WTC11 (cell line): ENCODE measurements at places on chromosomes 11 and 22. TPM values are rescaled to one million over a fixed set of nuclear protein-coding genes. Genes with fewer than 3 reads are reported as not detected.

DNA sequence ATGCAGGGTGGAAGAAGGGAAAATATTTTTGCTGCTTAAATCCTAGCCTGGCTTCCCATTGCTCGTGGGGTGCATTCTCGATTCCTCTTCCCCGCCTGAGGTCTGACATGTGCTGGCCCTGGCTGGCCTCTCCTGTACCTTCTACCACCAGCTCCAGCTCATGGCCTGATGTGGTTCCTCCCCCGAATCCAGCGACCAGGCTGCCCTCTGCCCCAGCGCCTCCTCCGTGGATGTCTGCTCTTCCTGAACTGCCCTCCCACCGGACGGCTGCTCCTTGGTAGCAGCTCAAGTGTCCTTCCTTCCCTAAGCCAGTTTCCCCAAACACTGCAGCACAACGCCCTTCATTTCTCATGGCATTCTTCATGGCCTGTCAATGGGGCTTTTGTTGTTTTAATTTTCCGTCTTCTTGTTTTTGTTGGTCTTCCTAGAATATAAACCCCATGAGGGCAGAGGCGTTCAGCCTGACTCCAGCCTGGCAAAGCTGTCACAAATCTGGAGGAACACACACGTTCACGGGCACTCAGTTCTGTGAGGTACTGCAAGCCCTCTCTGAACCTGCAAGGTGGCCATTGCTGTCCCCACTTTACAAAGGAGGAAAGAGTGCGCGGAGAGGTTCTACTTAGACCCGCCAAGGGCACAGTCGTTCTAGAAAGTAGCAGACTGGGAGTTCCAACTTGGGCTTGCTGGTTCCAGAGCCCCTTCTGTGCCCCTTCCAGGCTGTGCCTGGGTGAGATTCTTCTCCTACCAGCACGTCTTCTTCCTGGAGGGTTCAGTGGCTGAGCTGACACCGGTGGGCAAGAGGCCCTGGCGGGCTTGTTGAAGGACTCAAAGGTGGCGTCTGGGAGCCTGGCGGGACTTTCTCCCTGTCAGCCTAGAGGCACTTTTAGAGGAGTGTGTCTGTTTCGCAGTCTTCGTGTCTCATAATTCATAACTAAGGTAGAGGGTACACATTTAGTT lies 953 bp upstream of the LRP5 start:
- no peak for DNase-seq

DNA sequence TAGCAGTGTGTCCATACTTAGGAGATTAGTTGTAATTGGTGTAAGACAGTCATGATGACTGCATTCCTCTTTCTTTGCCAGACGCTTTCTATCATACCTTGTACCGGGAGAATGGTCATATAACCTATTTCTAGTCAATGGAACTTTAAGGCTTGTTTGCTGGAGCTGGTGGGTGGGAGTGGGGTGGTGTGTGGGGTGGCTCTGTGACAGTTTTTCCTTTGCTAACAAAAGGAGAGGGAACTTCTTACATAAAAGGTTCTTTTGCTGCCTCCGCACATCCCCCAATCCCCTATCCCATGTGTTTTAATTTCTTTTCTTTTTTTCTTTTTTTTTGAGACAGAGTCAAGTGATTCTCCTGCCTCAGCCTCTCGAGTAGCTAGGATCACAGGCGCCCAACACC lies 9.8 kb upstream of the NUCB2 start:
- no peak for DNase-seq

Gene NAALADL1
- total RNA-seq, result 4.5 to 6.1 TPM (median 5.9 TPM) in 3 replicates

Gene CABP4
- 0.09 to 0.23 TPM in 2 of 3 replicates, not detected in the other for total RNA-seq

Gene CYP2D6
- total RNA-seq, result 1.4 to 1.7 TPM (median 1.6 TPM) in 3 replicates

Gene NRXN2
- 8.0 to 10.4 TPM (median 8.6 TPM) in 3 replicates for total RNA-seq

DNA sequence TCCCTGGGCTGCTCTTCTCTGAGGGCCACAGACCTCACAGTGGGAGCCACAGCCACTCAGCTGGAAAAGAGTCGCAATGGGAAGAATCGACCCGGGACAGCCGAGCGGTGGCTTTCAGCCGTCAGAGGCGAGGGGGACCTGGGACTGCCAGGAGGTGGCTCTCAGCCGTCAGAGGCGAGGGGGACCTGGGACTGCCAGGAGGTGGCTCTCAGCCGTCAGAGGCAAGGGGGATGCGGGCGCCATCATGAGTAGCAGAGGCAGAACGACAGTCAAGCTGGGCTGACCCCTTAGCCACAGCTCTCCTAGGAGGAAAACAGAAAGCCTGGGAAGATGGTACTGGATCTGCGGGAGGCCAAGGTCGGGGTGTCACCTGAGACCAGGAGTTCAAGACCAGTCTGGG lies 14.9 kb upstream of the MUC2 start:
- DNase-seq, result peak; percentile 51

Gene SPDYC
- 0.27 to 0.35 TPM (median 0.32 TPM) in 3 replicates for total RNA-seq

Gene KCNK4
- 0.25 to 0.74 TPM (median 0.48 TPM) in 3 replicates for total RNA-seq

- DNase-seq, result no peak
Measured at GRCh38 chr11:125370561-125371389, 125.3 kb downstream of the FEZ1 start.

Gene STK33
- 13.2 to 16.7 TPM (median 13.3 TPM) in 3 replicates for total RNA-seq

Gene PRR5
- 12.3 to 15.6 TPM (median 13.6 TPM) in 3 replicates for total RNA-seq

Gene PGA5
- 0.16 to 0.35 TPM (median 0.30 TPM) in 3 replicates for total RNA-seq

GRCh38 chr22:45240810-45241631 lies at the start of gene KIAA0930:
TSS of gene KIAA0930 (minus strand) at chr22:45240894. CDS start at chr22:45240703, 191 bp downstream.
- peak; percentile 87 for DNase-seq

GRCh38 chr22:22855617-22856308 lies 31.9 kb upstream of the IGLL5 start:
- peak; percentile 64 for DNase-seq

DNA sequence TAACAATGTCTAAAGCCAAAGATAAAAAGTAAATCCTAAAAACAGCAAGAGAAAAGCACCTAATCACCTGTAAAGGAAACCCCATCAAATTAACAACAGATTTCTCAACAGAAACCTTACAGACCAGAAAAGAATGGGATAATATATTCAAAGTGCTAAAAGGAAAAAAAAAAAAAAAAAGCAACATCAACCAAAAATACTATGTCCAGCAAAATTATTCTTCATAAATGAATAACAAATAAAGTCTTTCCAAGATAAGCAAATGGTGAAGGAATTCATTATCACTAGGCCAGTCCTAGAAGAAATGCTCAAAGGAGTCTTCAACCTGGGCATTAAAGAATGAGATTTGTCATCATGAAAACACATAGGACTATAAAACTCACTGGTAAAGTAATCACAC lies 192.0 kb upstream of the UBASH3B start:
- DNase-seq, result no peak

DNA sequence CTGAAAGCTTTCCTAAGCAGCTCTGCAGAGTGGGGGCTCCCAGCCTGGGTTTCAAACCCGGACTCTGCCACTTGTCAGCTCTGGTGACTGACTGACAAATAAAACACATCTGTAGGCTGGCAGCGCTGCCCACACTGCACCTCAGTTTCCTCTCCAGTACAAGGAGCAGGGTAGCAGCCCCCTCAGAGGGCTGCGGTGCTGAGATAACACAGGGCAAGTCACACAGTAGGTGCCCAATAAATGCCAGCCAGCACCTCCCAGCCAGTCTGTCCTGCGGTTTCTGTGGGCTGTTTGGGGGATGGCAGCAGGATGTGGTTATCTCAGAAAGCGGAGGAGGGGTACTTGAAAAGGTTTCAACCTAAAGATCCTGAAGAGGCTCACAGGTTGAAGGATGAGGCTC lies 1.5 kb downstream of the SYT12 start:
- no peak for DNase-seq

- no peak for DNase-seq
Measured at GRCh38 chr11:110613197-110613918, 98.9 kb downstream of the ARHGAP20 start.

DNA sequence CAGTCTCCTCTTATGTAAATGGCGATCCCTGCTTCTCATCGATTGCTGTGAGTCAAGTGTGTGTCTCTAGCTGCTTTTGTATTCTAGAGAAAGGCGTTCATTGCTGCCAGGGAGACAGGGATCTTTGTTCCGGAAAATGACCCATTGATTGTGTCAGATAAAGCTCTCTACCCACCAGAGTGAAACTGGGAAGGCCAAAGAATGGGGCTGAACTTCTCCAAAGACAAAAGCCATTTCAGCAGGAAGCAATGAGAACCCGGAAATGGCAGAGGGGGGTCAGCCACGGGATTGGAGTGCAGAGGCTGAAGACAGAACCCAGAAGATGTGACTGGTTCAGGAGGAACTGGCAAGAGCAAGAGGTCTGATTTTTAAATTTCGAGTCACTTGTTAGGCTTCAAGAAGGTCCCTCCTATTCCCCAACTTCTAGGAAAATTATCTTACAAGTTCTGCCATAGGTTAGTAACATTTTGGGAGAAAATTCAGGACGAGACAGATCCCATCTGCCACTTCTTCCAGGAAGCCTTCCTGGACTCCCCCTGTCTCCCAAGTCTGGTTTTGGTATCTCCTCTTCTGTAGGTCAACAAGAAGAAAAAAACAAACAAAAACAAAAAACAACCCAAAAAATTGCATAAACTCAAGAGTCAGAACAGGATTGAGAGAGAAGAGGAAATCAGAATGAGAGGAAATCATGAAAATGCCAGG lies 110.6 kb downstream of the NECTIN1 start:
- DNase-seq, result no peak

- no peak for DNase-seq
Measured at GRCh38 chr22:39289975-39290720, 29.3 kb downstream of the RPL3 start.

- no peak for DNase-seq
Measured at GRCh38 chr11:92964471-92964870, 5.0 kb upstream of the MTNR1B start.

Gene NCF4
- not detected in 3 replicates for total RNA-seq

DNA sequence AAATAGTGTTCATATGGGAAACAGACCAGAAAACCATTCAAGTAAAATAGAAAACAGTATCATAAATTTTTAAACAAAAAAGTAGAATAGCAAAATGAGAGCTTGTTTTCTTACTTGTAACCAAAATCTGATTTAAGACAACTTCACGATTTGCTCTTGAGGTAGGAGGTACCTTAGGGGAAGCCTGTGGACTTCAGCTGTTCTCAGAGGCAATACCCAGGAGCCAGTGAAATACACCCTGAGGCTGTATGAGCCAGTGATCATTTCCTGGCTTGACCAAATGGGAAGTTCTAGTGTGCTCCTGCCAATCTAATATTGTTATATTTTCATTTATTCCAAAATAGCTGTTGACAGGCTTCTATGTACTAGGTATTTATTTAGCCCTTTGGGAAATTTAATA lies 104.8 kb downstream of the ARHGAP42 start:
- DNase-seq, result no peak

DNA sequence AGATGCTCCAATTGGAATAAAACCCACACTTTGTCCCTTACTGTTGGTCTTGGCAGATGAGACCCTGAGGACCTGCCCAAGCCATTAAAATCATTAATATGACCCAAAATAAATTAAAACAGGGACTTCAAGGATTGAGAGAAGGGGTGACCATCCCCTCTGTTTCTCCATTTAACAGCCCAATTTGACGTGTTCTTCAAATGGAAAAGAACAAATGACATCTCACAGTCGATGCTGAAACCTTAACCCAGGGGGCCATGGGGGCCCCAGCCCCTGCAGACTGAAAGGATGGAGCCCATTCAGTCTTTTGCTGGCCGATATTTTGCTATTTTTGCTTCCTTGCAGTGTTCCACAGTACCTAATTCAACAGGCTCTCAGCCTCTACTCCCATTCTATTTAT lies 20.5 kb downstream of the ZNF74 start:
- DNase-seq, result no peak

Gene IFITM1
- 544 to 679 TPM (median 640 TPM) in 3 replicates for total RNA-seq

- no peak for DNase-seq
Measured at GRCh38 chr11:80388130-80388529, 947.3 kb upstream of the TENM4 start.

Gene OR5L1
- not detected in 3 replicates for total RNA-seq
